ENCODE measurements at places on chromosomes 4 and X. TPM values are rescaled to one million over a fixed set of nuclear protein-coding genes. Genes with fewer than 3 reads are reported as not detected.

- no peak for DNase-seq
Observed at GRCh38 chr4:26931451-26931850, 70.8 kb downstream of the STIM2 start.

DNA sequence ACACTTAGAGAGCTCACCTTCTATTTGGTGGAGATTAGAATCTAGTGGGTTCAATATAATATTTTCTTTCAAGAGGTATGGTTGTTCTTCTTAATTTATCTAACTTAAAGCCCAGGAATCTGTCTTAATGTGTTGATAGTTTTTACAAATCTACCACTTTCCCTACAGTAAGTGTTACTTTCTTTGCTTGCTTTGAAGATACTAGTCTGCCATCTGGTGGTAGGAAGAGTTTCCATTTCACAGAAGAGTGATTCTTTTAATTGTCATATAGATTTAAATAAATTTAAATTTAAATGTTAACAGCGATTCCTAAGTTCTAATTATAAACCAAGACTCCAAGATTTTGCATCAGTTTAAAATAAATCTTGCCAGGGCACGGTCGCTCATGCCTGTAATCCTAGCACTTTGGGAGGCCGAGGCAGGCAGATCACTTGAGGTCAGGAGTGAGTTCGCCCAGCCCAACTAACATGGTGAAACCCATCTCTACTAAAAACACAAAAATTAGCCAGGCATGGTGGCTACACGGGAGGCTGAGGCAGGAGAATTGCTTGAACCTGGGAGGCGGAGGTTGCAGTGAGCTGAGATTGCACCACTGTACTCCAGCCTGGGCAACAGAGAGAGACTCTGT, 43.5 kb downstream of the NUDT9 start:
- DNase-seq, result no peak

GRCh38 chr4:87387237-87387636, 3.8 kb downstream of the HSD17B11 start:
- no peak for DNase-seq

- DNase-seq, result no peak
Observed at GRCh38 chrX:75276666-75277065, 2.8 kb downstream of the UPRT start.

GRCh38 chr4:153018684-153019083, 82.6 kb downstream of the FHDC1 start:
- no peak for DNase-seq

DNA sequence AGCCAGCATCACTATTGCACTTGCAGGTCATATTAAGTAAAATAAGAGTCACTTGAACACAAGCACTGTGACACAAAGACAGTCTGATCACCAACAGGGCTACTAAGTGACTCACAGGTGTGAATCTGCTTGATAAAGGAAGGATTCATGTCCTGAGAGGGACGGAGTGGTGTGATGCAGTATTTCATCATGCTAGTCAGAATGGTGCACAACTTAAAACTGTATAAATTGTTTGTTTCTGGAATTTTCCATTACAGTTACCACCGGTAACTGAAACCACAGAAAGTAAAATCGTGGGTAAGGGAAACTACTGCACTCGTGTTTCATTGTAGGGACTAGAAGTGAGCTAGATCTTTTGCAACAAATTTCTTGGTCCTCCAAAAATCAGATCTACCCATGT, 109.7 kb downstream of the ELOVL6 start:
- DNase-seq, result no peak

DNA sequence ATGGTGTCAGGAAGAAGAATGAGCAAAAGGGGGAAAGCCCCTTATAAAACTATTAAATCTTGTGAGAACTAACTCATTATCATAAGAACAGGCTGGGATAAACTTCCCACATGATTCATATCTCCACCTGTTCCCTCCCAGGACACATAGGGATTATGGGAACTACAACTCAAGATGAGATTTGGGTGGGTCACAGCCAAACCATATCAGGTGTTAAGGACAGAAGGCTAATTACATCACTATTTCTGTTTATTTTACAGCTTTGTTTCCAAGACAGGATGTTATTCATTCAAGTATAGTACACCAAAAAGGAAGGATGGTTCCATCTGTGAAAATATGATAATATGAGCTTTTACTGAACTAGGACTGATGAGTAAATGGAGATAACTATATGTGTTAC, 63.7 kb upstream of the ARSJ start:
- no peak for DNase-seq

DNA sequence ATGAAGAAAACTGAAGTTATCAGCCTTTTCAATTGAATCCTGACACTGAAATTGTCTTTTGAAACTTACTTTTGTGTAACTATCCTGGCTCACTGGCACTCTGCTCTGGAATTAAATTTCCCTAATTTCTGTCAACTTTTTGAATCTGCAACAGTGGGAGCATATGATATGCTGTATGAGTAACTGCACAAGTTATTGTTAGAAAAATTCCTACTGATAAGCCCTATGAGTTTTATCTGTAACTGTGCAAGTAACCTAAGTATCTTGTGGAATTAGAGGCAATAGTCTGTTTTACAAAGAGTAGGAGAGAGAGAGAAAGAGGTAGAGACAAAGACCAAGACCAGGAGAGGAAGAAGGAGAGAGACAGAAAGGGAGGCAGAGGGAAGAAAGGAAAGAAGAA, 9.2 kb upstream of the HPGD start:
- no peak for DNase-seq

- no peak for DNase-seq
Observed at GRCh38 chrX:11214346-11215190, 78.6 kb upstream of the AMELX start.

GRCh38 chrX:30278365-30278764, 30.8 kb downstream of the NR0B1 start:
- DNase-seq, result no peak

- no peak for DNase-seq
Observed at GRCh38 chr4:151455212-151455611, 46.2 kb downstream of the FHIP1A start.

DNA sequence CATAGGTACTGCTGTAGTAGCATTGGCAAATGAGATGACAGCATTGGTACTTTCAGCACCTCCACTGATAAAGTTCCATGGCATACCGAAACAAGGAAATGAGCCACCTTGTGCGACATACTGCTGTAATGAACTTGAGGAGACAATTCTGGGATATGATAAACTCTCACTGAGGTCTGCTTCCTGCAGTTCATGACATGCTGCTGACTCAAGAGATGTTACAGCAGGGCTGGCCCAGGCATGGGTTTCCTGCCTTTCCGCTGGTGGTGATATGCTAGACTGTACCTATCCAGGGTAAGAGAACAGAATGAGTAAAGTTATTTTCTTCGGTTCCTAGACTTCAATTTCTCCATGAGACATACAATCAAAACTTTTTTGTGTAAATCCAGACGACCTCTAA, 17.1 kb downstream of the BEND2 start:
- no peak for DNase-seq

DNA sequence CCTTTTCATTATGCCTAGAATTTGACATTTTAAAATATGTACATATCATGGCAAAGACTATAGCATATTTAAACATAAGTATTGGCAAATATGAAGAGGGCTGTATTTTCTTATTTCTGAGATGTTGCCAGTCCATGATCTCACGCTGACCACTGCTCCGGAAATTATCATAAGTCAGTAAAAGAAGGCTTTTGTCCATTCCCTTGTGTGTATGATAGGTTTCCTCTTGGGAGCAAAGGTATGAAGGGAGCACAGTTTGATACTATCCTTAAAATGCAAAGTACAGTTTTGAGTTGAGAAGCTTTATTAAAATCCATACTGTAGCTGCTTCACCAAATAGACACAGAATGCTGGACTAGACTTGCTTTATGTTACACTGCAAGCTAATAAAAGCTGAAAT, 52.6 kb upstream of the AGA start:
- DNase-seq, result no peak

DNA sequence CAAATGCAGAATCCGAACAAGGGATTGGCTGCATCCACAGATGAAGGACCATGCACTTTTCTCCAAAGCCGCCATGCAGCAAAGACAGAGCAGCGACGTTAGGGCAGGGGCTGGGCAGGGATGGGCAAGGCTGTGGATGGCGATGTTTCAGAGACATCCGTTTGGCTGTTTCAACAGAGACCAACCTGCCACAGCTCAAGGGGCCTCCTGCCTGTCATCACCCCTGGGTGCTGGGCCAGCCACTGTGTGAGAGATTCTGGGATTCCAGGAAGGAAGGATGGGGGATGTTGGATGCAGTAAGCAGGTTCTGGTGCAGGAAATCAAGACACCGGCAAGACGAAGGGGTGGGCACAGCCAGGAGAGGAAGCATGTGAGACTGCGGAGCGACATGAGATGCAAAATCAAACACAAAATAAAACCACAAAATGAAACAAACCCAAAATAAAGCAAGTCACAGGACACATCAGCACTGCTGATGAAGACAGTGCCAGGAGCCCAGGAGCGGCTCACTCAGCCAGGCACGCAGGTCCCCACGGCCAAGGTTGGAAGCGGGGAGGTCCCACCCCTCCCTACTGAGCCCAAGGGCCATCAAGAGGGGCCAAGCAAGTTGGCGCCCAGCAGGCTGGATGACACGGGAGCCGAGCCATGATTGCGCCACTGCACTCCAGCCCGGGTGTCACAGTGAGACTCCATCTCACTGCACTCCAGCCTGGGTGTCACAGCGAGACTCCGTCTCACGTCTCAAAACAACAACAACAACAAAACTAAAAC, 68.1 kb downstream of the FAM53A start:
- no peak for DNase-seq

GRCh38 chrX:102968216-102968615, 31.1 kb downstream of the RAB40AL start:
- no peak for DNase-seq

- no peak for DNase-seq
Observed at GRCh38 chrX:78747971-78748370, 451 bp downstream of the LPAR4 start.

DNA sequence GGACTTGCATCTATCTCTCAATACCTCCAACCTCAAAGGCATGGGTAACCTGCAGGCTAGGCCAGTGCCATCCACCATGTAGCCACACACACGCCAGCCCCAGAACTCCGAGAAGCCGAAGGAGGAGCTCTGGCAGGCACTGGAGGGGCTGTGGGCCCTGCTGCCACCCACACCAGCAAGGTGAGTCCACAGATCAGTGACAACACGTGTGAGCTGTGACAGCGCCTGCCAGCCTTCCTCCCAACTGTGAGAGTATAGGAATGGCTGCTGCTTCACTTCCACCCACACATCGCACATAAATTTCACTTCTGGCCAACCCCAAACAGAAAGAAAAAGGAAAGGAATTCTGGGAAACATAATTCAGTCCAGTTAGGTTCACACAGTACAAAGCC, 422.6 kb downstream of the BCOR start:
- DNase-seq, result no peak

GRCh38 chr4:74016068-74016467, 17.6 kb upstream of the CXCL5 start:
- DNase-seq, result no peak

DNA sequence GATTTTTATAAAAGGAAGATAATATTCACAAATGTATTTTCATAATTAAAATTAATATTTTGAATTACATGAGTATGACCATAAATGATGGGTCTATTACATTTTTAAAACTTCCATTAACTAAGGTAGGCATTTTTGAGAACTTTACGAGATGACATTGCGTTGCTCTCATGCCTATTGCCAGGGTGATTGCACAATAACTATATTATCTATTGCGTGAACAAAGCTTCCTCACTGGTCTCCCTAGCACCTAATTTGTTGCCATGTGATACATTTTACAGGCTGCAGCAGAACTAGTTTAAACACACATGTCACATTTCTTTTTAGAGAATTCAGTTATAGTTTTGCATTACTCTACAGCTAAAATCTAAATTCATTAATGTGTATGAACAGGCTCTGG, 289.7 kb upstream of the GRID2 start:
- DNase-seq, result no peak

DNA sequence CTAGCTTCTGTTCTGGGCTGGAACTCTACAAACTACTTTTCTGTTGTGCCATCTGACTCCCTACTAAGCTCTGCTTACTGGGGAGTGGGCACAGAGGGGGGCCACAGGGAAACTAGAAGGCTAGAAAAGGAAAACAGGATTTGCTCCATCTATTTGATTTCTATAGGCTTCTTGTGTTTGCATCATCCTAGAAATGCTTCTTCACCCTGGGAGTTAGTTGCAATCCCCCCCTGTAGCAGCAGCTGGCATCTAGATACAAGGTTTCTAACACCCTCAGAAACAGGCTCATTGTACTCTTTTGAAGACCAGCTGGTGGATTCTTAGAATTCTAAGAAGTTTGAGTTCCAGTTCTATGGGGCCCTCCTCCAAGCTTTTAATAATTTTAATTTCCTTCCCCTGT, 213.4 kb downstream of the TMA16 start:
- DNase-seq, result no peak

The GCNA gene
- 0.96 TPM for total RNA-seq

The ZBED1 gene
- 34.6 TPM for total RNA-seq

The HELT gene
- not detected for total RNA-seq

The ZCCHC18 gene
- total RNA-seq, result 0.21 TPM

The FGG gene
- 40.3 TPM for total RNA-seq

The FDCSP gene
- total RNA-seq, result not detected

The MGAT4D gene
- not detected for total RNA-seq

The PDE5A gene
- 39.7 TPM for total RNA-seq
